ENCODE measurements at places on chromosomes 4 and X. TPM values are rescaled to one million over a fixed set of nuclear protein-coding genes. Genes with fewer than 3 reads are reported as not detected.

Gene CITED1
- total RNA-seq = 0.13 TPM

Gene BEX1
- not detected for total RNA-seq

Gene PHEX
- 0.63 TPM for total RNA-seq

Gene OTC
- 0.26 TPM for total RNA-seq

Gene PDE6B
- 9.5 TPM for total RNA-seq
